A549 (cell line): ENCODE measurements at places on chromosomes 3 and 15.

GRCh38 chr3:157956850-157957249, 149.4 kb downstream of the SHOX2 start:
- no peak for DNase-seq

DNA sequence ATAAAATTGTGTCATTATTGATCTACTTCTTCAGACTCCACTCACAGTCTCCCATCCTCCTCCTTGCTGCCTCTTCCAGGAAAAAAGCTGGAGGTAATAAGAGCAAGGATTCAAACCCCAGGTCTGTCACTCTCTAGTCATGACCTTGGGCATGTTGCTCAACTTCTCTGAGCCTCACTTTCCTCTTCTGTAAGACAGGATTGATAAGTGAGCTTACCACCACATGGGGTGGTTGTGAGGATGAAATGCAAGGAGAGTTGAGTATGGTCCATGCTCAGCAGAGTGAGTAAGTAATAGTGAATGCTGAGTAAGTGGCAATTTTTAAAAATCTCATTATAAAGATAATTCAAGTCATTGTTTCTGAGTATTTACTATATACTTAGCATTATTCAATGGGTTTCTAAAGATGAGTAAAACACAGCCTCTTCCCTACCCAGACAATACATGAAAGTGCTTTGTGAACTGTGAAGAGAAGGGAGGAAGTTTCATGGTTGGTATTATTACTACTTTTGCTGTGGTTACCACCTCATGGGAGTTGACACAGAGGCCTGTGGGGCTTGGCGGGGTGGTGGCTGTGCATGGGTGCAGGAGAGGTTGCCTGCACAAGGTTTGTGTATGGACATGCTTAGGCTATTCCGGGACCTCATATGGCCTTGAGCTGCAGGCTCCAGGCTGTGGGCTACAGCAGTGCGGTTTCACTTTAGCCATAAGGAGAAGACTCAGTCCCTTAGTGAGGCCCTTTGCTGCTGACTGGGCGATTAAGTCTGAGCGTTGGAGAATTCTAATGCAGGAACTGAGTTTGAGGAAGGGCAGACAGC, 30.0 kb downstream of the SLC6A11 start:
- DNase-seq: no peak

GRCh38 chr15:99102332-99103235, 2.3 kb upstream of the SYNM start:
- no peak for DNase-seq

- no peak for DNase-seq
Measured at GRCh38 chr3:185824051-185825005, 514 bp downstream of the IGF2BP2 start.

- DNase-seq: no peak
Measured at GRCh38 chr3:41742121-41742520, 219.8 kb downstream of the ULK4 start.

- DNase-seq: no peak
Measured at GRCh38 chr3:33577173-33577572, 137.0 kb upstream of the UBP1 start.

DNA sequence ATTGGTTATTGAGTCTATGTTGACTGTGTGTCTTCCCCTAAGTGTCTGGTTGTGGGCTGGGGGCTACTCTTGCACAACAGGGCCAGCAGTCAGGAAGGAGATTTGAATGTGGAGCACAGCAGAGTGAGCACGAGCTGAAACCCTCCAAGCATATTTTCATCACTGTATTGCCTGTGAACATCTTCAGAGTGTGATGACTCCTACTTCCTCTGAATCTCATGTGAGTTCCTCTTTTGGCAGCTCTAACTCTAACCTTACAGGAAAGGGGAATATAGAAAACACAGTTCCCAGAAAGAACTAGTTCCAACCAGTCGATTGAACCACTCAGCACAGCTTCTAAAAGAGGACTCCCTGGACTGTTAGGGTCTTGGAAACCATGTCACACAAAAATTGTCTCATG, 211.6 kb downstream of the RAP2B start:
- no peak for DNase-seq

- no peak for DNase-seq
Measured at GRCh38 chr15:25860885-25861866, 2.0 kb downstream of the ATP10A start.

- no peak for DNase-seq
Measured at GRCh38 chr3:188905547-188905946, 266.2 kb upstream of the TPRG1 start.

GRCh38 chr15:71334873-71335272, 219.6 kb downstream of the THSD4 start:
- DNase-seq: no peak

DNA sequence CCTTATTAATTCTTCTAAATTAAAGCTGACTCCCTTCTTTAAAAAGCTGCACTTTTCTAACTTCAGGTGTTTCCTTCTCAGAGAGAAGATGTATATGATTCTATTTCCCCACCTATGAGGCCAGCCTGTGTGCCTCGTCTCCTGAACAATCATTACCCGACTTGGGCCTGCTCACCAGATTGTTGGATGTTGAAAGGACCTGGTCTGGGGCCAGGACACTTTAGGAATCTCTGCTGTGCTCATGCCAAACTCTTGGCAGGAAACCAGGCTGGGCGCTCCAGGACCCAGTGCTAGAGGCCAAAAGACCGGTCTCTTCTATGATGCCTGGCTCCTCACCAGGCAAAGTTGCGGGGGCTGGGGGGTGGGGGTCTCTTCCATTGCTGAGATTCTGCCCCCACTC, 16.9 kb upstream of the LRRC31 start:
- DNase-seq: no peak

GRCh38 chr3:140593766-140594165, 84.1 kb upstream of the TRIM42 start:
- DNase-seq: no peak

DNA sequence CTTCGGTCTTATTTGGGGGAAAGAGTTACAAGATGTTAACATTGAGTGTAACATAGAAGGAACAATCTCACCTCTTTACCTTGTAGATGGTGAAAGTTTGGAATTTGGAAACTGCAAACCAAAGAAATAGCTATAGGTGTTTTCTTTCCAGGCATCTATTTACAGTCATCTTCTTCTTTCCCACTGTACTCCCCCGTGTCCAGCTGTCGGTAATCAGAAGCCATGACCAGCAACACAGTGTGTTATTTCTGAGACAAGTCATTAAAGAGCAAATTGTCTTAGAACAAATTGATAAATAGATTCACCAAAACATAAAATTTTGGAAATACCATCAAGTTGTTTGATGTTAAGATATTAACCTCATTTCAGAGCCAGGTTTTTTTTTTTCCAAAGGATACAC, 590.5 kb upstream of the NAALADL2 start:
- no peak for DNase-seq

- DNase-seq: no peak
Measured at GRCh38 chr15:82838096-82838735, 28.8 kb downstream of the WHAMM start.

GRCh38 chr3:131795390-131796090, 239.3 kb downstream of the CPNE4 start:
- no peak for DNase-seq

DNA sequence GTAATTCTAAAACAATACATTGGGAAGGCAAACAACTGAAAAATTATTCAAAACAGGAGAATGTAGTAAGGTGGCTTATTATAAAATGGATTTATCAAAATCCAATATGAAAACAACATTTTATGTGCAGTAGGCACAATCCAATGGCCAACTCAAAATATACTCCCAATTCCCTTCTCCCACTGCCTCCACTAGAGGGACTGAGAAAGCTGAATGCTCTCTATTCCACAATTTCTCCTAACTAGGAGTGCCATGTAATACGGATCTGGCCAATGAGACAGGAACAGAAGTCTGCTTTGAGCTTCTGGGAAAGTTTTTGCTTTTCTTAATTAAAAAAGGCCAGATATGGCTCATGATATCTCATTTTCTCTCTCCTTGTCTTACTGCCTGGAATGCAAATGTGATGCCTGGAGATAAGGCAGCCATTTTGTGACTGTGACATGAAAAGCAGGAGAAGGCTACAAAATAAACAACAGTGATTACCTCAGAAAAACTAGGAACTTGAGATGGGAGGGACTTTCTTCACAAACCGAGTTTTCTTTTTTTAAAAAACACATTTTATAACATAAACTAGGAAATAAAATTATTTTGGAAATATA, 18.8 kb upstream of the VGLL4 start:
- DNase-seq: peak; percentile 28

DNA sequence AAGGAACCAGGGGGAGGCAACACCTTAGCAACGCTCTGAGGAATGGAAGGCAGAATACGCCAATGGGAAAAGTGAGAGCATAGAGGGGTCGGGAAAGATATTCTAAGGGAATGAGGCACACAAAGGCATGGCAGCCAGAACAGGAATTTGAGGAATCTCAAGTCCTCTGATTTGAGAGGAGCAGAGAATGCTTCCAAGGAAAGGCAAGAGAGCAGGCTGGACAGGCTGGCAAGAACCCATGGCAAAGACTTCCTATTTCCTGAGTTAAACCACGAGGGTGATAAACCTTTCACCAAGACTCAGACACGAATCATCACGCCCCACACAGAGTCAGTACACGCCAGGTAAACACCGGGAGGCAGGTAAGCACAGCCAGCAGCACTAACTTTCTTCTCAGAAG, 109.8 kb downstream of the IGF2BP2 start:
- no peak for DNase-seq

DNA sequence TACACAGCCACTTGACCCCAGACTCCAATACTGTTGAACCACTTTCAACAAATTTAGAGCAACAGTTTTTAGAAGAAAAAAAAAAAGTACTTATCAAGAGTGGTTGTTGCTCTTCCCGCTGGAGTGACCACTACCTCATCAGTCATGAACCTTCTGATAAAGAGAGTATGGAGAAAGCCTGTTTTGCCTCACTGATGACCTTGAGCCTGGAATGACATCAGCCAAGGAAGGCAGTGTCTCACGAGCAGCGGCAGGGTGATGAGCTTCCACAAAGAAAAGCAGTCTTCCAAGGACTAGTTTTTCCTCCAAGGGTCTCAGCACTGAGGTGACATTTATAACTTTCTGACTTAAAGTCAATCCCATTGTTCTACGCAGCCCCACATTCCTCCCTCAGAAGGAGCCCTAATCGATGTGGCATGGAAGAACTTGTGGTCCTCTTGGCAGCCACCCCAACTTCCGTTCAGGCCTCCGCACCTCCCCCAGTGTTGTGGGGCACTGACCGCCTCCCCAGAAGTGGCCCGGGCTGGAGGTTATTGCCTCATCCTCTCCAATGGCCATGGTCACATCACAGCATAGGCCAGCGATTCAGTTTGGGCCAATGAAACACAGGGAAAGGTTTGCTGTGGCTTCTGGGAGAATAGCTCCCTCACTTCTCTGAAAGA, 1.8 kb upstream of the CYP11A1 start:
- no peak for DNase-seq

- no peak for DNase-seq
Measured at GRCh38 chr3:140103166-140103565, 168.2 kb downstream of the CLSTN2 start.

- DNase-seq: no peak
Measured at GRCh38 chr15:77162872-77163633, 92.1 kb upstream of the TSPAN3 start.

DNA sequence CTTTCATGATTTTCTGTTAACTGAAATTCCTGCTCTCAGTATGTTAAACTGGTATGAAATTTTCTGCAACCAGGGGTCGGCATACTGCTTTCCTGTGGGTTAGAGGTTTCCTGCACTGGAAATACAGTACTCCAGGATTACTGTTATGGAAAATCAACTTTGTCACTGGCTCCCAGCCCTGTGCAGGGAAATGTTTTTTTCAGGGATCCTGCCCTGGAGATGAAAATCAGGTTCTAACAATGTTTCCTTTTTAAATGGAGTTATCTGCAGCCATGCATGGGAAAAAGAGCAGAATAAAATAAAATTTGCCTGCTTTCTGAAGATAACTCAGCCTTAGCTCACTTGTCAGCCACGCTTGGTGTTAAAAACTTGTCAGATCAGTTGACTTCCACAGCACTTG, 220.4 kb downstream of the IL5RA start:
- DNase-seq: no peak

DNA sequence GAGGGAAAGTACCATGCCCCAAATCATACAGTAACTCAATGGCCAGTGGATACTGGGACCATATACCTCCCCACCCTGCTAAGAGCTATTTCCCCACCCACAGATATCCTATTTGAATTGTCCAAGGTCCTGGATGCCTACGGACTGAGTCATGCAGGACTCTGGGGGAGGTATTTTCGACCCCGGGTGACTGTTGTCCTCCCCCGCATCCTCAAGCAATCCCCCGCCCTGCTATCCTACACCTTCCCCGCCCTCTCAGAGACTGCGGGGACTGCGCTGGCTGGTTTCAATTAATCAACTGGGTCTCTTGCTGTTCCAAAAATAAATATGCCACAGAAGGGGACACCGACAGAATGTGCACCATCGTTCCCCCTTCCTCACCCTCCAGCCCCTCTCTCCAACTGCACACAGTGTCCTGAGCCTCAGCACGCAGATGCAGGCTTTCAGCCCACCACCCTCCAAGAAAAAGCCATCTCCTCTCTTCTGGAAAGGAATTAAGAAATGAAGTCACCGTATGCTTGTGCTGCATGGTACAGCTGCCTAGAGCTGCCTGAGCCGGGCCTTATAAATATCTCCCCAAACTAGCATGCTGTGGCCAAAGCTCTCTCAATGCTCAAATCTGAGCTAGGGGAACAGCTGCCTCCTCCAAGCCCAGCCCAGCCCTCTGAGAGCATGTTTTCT, 8.1 kb downstream of the CAV3 start:
- DNase-seq: peak; percentile 84

- DNase-seq: no peak
Measured at GRCh38 chr3:13051581-13051980, 21.6 kb downstream of the IQSEC1 start.

DNA sequence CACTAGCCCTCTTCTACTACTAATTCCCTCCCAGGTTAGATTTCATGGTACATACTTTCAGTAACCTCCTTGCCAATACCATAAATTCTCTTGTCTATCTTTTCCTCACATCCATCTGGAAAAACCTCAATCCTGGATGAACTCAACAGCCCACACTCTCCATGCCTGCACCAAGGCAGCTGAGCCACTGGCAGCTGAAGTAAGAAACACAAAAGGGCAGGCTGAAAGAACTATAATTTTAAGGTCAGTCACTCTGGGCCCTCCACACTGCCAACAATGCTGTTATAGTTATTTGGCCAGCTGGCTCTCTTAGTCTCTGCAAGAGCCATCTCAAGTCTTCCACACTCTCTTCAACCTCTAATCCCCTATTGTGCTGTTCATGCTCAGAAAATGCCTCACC, 15.1 kb upstream of the TIPARP start:
- no peak for DNase-seq

DNA sequence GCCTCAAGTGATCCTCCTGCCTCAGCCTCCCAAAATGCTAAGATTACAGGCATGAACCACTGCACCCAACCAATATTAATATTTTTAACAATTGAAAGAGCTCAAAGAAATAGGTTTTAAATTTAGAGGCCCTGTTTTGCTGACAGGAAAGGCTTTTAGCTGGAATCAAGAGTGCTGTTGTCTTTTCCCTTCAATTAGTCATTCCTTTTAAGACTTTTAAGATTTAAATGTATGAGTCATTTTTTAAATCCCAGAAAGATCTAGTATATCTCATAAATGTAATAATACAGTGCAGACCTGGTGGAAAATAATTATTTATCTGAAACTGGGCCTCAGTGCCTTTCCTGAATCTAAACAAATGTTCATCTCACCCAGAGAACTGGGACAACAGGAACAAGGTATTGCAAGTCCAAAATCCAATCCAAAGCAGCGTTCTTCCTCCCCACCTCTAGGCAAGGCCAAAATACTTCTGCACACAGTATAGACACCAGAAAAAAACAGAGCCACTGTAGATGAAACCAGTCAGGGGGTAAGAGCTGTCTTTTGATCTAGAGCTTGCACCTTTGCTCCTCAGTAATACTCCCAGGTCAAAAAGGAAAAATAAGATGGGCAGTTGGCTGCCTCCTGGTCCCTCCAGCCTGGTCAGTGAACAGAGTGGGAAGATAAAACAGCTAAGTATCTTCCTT, 14.4 kb downstream of the AGTR1 start:
- DNase-seq: no peak
